ENCODE measurements at places on chromosomes 2 and 18. TPM values are rescaled to one million over a fixed set of nuclear protein-coding genes. Genes with fewer than 3 reads are reported as not detected.

Gene VWA3B
- total RNA-seq, result not detected

Gene SOX11
- 0.66 TPM for total RNA-seq

Gene FTCDNL1
- total RNA-seq, result 4.1 TPM

Gene CXCR4
- 0.11 TPM for total RNA-seq

Gene KIF1A
- total RNA-seq, result not detected

Gene PIKFYVE
- total RNA-seq, result 38.1 TPM

Gene CXXC1
- 36.5 TPM for total RNA-seq

Gene ACVR1C
- total RNA-seq, result 0.33 TPM

Gene DCTN1
- 196 TPM for total RNA-seq

Gene PLCD4
- 2.6 TPM for total RNA-seq

Gene AQP12B
- not detected for total RNA-seq

Gene POTEJ
- not detected for total RNA-seq

Gene SERPINB12
- not detected for total RNA-seq

Gene CDH2
- total RNA-seq, result 107 TPM

Gene CFAP221
- total RNA-seq, result not detected

Gene CTIF
- total RNA-seq, result 14.6 TPM

Gene TUBA3E
- total RNA-seq, result not detected

Gene TIMM21
- total RNA-seq, result 25.0 TPM

Gene SLC4A5
- 0.44 TPM for total RNA-seq

Gene RFTN2
- total RNA-seq, result 4.2 TPM

Gene POMC
- total RNA-seq, result 1.1 TPM

Gene PRKD3
- total RNA-seq, result 80.0 TPM

Gene IL1RL2
- 1.4 TPM for total RNA-seq

Gene CD207
- not detected for total RNA-seq

Gene GKN1
- total RNA-seq, result not detected

Gene FBXO41
- total RNA-seq, result 2.1 TPM

Gene SLC5A7
- total RNA-seq, result not detected

Gene ATP8B1
- total RNA-seq, result 46.1 TPM

Gene CRYBA2
- not detected for total RNA-seq

Gene ACADL
- 0.11 TPM for total RNA-seq

Gene TLX2
- total RNA-seq, result not detected

Gene NOL4
- total RNA-seq, result not detected

Gene CNNM4
- 5.6 TPM for total RNA-seq

Gene VWC2L
- total RNA-seq, result under 0.01 TPM

Gene ALPG
- not detected for total RNA-seq

Gene FHOD3
- 19.7 TPM for total RNA-seq

Gene BUB1
- 20.4 TPM for total RNA-seq

Gene CFAP210
- not detected for total RNA-seq

Gene MFSD2B
- under 0.01 TPM for total RNA-seq

Gene LONRF2
- total RNA-seq, result 7.6 TPM

Gene CCDC121
- 1.7 TPM for total RNA-seq

Gene NR4A2
- 0.11 TPM for total RNA-seq

Gene MAPK4
- not detected for total RNA-seq

Gene COX7A2L
- total RNA-seq, result 308 TPM

Gene MBP
- 4.0 TPM for total RNA-seq

Gene LINC00305
- total RNA-seq, result not detected

Gene IL36A
- total RNA-seq, result not detected

Gene IL1F10
- total RNA-seq, result not detected

Gene CTLA4
- total RNA-seq, result not detected

Gene MAP3K19
- not detected for total RNA-seq

Gene CFAP53
- 1.1 TPM for total RNA-seq

Gene AGXT
- under 0.01 TPM for total RNA-seq

All from uterine smooth muscle cell (primary cell).